ENCODE measurements at places on chromosomes 13 and 19.

- DNase-seq: no peak
Observed at GRCh38 chr19:43913383-43913782, 21.7 kb downstream of the ZNF45 start.

DNA sequence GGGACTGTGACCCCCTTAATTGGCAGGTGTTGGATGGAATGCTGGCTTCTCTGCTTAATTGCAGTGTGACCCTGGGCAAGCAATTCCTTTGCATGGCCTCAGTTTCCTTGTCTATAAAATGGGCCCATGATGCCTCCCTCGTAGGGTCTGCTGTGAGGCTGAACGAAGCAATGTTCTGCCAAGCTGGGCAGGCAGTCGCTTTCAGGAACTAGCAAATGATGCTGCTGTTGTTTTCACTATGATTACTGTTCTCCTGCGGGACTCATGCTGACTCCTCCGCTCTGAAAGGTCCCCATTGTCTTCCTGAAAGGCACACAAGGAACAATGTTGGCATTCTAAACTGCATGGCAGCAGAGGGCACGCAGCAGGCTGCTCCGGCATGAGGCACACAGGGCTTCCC, 6.8 kb downstream of the BICRA start:
- DNase-seq: no peak

DNA sequence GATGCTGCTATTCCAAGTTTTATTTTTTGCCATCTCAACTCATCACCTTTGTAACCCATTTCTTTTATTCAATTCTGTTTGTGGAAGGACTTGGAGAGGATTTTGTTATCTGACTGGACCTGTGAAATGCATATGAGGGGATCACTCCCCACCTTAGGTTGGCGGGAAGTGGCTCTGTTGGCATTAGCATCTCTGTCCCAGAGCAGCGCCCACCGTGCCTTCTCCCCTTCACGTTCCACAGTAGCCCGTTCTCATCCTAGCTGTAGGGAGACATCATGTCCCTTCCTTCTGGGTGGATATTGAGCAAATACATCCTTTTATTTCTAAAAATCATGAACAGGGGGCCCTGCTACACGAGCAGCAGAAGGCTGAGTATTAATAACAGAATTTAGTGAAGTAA, 330.4 kb downstream of the RFC3 start:
- DNase-seq: no peak

GRCh38 chr19:31838163-31838815, 489.1 kb upstream of the TSHZ3 start:
- no peak for DNase-seq

GRCh38 chr19:31810536-31811109, 461.4 kb upstream of the TSHZ3 start:
- no peak for DNase-seq

- no peak for DNase-seq
Observed at GRCh38 chr19:19506592-19506991, 8.8 kb downstream of the TSSK6 start.
